AG08396 (cell line): ENCODE measurements at places on chromosomes 2 and 18.

DNA sequence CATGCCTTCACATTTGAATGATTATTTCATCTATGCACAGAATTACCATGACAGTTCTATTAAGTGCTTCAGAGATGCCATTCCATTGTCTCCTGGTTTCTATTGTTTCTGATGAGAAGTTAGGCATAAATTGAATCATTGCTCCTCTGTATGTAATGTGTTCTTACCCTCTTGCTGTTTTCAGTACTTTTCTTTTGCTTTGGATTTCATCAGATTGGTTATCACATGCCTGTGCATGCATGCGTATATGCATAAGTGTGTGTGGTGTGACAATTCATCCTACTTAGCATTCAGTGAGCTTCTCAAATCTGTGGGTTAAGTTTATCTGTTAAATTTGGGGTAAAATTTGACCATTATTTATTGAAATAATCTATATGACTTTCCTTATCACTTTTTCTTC, 263.3 kb upstream of the RND3 start:
- DNase-seq = no peak

GRCh38 chr2:45712570-45712969, 61.1 kb downstream of the PRKCE start:
- no peak for DNase-seq

DNA sequence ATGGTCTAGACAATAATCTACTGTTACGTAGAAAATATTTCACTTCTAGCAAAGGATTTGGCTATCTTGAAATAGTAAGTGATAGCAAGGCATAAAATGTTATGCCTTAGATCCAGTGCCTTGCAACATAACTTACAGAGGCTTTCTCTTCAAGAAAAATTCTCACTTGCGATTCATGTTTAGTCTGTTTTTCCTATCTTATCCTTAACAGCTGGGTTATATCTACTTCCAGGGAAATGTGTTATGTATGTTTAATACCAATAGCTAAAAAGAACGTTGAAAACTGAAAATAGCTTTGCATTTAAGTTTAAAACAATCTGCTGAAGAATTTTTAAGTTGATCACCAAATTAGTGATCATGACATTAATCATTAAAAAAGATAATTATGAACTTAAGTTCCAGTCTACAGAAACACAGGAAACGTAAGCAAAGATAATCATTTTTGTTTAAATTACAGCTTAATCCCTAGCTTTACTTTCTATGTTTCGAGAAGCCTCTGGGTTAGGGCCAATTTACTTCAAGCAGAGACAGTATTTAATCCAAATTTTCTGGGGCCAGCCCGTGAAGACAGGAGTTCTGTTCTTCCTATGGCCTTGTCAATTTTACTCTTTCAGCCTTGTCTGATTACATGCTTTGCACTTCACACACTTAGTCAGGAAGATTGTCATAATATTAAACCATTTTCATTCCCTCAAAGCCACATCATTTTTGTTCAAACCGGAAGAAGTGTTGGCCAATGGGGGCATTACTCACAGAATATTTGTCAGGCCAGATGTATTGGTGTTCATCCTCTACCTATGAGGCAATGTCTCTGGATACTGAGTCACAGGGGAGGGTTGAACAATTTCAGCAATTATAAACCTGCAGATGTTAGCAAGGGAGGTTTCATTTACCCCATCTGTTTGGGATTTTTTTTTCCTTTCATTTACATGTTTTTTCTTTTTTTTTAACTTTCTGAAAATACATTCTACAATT, 1132.9 kb upstream of the ZEB2 start:
- peak; percentile 40 for DNase-seq

DNA sequence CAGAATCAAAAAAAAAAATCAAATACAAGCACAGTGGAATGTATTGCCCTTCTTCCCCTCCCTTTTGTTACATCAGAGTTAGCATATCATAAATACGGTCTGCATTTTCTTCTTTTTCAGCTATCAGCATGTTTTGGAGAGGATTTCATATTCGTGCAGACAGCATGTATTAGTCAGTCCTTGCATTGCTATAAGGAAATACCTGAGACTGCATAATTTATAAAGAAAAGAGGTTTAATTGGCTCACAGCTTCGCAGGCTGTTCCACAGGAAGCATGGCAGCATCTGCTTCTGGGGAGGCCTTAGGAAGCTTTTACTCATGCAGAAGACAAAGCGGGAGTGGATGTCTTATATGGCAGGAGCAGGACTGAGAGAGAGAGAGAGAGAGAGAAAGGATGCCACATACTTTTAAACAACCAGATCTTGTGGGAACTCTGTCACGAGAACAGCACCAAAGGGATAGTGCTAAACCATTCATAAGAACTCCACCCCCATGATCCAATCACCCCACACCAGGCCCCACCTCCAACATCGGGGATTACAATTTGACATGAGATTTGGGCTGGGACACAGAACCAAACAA, 8.9 kb downstream of the IL1B start:
- DNase-seq = no peak

DNA sequence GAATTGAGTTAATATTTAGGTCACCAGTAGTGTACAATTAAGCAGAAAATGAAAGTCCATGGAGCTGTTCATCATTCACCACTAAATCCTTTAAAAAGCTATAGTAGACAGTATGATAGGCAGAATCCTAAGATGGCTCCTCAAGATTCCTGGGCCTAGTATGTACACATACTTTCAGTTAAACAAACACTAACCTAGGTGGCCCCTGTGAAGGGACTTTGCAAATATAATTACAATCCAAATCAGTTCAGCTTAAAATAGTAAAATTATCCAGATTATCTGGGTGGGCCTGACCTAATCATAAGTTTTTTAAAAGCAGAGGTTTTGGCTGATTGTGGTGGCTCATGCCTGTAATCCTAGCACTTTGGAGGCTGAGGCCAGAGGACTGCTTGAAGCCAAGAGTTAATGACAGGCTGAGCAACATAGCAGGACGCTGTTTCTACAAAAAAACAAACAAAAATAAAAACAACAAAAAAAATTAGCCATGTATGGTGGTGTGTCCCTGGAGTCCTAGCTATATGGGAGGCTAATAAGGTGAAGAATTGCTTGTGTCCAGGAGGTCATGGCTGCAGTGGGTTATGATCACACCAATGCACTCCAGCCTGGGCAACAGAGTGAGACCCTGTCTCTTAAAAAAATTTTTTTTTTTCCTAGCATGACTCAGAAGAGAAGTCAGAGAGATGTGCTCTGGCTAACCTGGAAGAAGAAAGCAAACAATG, 13.9 kb downstream of the MEX3C start:
- DNase-seq = no peak

- no peak for DNase-seq
Measured at GRCh38 chr2:9617296-9617695, 13.5 kb downstream of the YWHAQ start.

- DNase-seq = no peak
Measured at GRCh38 chr18:62023536-62023935, 130.7 kb upstream of the RNF152 start.

- DNase-seq = no peak
Measured at GRCh38 chr2:64979744-64980143, 9.5 kb upstream of the SLC1A4 start.

DNA sequence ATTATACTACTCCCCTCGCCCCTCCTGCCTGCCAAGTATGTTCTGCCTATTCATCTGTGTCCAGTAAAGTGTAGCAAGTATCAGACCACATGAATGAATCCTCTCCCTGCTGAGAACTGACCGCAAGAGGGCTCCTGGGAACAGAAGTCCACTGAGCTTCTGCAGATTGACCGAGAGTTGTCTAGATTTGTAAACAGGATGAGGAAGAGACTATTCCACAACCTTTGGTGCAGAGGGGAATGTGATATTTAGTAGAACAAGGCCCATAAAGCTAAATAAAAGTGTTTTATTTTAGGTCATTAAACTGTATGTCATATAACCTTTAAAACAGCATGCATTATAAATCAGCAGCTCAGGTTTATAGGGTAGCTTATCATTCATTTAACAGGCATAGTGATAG, 377.0 kb downstream of the DCC start:
- DNase-seq = no peak

- DNase-seq = no peak
Measured at GRCh38 chr2:20671036-20671735, 4.2 kb downstream of the GDF7 start.

GRCh38 chr18:29248805-29249204, 1071.9 kb upstream of the CDH2 start:
- no peak for DNase-seq

DNA sequence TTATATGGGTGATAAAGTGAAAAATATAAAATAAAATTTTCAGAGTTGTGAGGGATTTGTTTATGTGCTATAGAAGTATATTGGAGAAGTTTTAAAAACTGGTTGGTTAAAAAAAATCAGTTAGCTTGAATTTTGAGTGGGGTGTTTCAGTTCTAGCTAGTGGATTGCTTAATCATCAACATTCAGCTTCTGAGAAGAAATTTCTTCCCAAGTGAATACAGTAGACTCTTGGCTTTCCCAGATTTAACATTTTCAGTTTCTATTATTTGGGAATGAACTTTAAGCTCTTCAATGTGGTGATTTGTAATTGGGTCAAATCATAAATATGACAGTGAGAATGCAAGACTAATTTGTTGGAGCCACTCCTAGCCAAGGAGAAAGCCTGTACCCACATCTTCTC, 120.8 kb downstream of the PLCL1 start:
- no peak for DNase-seq

DNA sequence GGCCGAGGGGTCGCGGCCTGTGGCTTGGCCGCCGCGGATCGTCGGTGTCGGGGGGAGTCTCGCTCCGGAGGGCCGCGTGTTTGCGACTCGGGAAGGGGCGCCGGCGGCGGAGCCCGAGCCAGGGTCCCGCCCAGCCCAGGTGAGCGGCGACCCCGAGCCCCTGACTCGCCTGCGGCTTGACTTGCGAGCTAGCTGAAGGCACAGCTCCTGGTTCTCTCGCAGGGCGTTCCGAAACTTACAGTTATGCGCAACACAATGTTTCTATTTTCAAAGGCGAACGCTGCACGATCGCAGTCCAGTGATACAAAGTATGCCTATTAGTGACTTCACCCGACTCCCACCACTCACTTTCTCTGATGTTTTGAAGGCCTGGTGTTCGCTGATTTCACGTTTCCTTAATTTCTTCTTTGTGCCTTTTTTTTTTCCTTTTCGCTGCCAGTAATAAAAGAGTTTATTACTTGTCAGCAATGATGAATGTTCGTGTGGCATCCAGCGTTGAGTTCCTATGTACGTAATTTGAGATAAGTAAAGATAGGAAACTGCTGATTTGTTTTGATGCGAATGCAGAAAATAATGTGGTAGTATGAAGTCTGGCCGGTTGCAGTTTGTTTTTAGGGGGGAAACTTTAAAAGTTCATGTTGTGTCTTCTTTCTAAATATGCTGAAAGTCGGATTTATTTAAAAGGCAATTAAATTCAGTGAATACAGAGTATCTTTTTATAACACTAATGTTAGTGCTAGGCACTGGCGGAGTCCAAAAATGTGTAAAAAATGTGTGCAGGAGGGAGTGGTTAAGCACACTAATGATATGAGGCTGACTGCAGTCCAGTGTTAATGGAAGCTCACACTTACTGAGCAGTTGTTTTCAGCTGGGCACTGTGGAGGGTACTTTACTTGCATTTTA, 706 bp downstream of the UBXN2A start:
- DNase-seq = peak; percentile 51

DNA sequence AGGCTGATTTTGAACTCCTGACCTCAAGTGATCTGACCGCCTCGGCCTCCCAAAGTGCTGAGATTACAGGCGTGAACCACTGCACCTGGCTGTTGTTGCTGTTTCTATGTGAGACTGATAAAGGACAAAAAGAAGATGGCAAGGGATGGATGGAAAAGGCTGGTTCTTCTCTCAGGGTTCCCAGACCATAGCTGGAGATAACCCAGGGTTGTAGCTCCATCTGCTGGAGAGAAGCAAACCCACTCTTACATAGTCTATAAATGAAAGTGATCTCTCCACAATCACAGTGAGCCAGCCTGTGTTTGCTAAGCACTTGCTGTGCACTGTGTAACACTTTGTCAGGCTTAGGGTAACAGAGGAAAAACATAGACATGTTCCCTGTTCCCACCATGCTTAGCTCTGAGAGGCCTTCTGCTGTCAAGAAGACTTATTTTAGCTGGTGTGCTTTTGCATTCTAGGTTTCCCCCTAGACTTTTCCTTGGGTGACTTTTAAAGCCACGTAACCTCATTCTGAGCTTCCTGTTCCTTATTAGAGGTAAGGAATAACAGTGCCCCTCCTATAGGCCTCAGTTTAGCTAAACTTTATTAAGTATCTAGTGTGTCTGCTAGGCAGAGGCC, 49.7 kb downstream of the LIMS1 start:
- DNase-seq = peak; percentile 61

DNA sequence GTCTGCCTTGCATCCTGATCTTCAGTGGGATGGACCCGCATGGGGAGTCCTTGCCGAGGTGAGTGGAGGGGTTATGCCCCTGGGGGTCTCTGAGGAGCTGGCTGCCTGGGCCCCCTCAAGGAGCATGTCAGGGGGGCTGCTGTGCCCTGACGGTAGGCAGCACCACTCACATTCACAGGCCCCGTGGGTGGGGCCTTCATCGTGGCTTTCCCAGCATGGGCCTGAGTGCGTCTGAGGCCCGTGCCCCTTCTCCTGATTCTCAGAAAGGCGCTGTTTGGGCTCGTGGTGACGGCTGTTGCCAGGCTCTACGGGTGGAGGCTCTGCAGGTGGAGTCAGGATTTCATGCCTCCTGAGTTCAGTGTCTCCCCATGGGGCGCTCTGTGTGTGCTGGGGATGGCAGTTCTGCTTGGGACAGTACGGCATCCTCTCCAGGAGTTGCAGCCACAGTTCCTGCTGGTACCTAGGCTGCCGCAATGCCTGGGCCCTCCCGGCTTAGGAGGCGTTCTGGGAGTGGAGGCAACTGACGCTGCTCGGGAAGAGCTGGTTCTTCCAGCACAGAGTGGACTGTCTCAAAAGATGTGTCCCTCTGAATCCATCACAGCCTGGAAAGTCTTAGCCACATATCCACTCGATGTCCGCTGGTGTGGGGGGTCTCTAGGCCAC, 57.3 kb downstream of the NTSR2 start:
- DNase-seq = no peak

DNA sequence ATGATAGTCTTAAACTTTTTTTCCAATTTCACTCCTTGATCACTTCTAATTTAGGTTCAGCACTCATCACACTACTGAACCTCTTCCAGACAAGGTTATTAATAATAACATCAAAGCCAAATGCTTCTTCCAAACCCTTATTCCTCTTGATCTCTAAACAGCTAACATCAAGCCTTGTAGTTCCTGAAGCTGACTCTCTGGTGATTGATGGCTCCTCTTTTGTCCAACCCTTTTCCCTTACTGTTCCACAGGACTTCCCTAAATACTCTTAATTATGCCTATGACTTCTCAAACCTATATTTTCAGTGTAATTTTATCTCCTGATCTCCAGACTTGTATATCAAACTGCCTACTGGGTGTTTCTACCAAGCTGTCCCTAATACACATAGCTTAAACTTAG, 83.9 kb downstream of the FAM228A start:
- DNase-seq = no peak

GRCh38 chr2:102051692-102052277, 60.0 kb downstream of the IL1R2 start:
- no peak for DNase-seq
